ENCODE measurements at places on chromosomes 16 and 17.

- no peak for DNase-seq
Measured at GRCh38 chr17:44547625-44548267, 9.5 kb upstream of the FZD2 start.

DNA sequence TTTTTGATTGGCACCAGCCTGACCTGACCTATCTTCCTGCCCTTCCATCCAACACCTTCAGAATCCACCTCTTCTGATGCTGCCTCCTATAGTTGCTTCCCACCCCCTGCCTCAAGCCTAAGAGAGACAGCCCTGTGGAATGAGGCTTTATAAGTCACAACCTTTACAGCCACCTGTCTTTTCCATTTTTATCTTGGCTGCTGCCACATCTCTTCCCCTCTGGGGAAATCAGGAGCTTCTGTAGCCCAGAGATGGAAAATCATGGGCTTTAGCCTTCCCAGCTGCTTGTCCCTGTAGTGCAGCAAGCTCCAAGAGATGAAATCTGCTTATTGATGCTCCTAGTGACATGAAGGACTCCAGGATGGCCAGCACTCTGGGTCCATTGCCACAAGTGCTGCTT is 18.7 kb downstream of the PHAF1 start:
- no peak for DNase-seq

DNA sequence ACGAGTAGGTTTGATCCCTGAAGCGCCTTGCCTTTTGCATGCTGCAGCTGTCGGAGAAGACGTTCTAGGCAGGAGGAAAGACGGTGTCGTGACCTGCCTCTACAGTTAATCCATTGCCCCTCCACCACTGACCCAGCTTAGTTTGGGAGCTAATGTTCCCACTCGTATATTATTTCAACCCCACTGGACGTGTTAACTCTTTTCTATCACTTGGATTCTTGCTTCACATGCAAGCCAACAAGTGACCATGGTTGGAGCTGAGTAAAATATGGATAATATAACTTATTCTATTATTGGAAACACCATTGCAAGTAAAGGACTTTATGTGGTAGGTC is 681 bp downstream of the CALCOCO2 start:
- no peak for DNase-seq

- DNase-seq = no peak
Measured at GRCh38 chr16:51854401-51854951, 692.5 kb downstream of the TOX3 start.

GRCh38 chr17:83136931-83137330 is 57.5 kb downstream of the METRNL start:
- DNase-seq = no peak
